ENCODE measurements at places on chromosomes 1 and 21.
A peak's percentile ranks its signal among the peaks of the same experiment; 100 is the strongest.

DNA sequence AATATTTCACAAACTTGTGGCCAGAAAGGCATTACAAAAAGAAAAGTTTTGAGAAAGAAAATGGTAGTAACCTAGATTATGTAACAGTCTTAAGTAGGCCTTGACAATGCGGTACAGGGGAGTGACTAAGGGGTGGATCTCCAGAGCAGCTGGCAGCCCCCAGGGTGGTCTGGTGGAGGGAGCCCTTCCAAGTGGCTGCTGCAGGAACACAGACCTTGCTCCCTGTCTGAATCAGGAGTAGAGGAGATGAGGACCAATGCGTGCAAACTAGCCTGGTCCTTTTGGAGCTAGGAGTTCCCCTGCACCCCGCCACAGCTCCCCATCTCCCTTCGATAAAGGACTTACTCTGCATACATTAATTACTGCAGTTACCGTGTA lies 189.0 kb downstream of the NFIA start:
- DNase-seq = no peak

DNA sequence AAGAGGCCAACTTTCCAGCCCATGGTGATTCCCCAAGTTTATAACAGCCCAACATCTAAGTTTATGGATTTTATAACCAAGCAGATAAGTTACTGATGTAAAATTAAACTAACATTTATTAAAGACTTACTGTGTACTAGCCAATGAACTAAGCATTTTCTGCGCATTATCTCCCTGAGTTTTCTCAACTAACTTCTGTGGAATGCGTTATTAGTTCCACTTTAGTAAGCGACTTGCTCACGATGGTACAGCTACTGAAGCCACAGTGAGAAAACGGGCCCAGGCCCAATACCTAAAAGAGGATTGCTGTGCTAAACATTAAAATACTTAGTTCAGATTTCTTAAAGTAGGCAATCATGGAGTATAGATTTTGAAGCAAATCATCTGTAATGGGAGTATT lies 61.0 kb downstream of the ZBTB18 start:
- no peak for DNase-seq

DNA sequence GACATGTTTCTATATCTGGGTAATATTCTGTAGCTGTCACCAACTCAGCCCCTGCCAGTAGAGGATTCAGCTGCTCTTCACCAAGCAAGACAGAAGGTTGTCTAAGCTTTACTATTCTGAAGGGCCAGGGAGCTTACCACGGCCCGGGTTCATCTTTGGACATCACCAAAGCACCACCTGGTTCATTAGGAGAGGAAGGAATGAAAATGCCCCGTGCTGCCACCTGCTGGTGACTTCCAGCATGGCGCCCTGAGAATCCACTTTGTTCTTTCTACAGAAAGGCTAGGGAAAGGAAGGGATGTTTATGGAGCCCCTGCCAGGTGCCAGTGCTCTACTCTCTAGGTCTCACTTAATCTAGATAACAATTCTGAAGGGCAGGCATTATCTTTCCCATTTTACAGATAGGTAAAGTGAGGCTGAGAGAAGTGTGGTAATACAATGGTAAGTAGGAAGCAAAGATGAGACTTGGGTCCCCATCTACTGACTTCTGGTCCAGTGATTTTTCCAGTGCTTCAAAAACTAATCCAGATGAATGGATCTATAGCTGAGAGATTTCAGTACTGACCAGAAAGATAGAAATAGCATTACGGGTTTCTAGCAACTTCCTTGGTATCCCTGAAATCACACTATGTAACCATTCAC lies 79.5 kb downstream of the BEND5 start:
- peak; percentile 32 for DNase-seq

GRCh38 chr1:203675596-203676347 lies 49.1 kb downstream of the ATP2B4 start:
- no peak for DNase-seq

DNA sequence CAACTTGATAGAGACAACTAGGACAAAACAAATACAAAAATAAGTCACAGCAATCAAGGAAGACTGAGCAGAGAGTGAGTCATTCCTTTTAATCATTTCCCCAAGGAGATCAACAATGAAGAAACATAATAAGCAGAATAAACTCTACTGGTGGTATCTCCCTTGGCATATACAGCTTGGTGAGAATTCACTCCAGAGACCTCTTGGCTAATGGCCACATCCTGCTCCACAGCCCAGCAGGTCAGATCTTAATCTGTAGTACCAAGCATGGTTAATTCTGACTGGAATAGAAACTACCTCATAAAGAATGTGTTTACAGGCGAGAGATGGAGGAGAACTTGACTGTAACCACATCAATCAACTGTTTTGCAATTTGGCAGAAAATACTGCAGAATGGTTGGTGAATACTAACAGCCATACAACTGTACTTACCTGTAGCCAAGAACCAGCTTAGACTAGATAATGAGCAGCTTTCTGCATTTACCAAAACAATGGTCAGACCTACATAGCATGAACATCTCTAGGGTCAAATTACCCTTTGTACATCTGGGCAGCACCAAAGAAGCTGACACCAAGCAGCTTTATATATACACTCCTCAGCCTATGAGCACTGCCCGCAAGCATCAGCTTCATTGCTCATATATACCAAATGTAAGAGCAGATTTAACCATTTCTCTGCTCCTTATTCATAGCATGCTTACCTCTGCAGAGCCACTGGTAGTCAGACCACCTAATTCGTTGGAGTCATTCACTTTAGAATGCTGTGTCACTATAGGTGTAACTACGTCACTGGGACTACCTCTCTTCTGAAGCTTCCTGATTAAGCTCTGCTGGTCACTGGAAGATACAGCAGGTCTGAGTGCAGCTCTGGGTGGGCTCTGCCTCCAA lies 51.0 kb downstream of the KIAA0319L start:
- DNase-seq = no peak
